ENCODE measurements at places on chromosomes 5 and 9. TPM values are rescaled to one million over a fixed set of nuclear protein-coding genes. Genes with fewer than 3 reads are reported as not detected.

The NFIB gene
- total RNA-seq: 2.2 TPM

The SMAD5 gene
- total RNA-seq: 101 TPM

The TXNDC8 gene
- total RNA-seq: not detected

The CMYA5 gene
- 0.90 TPM for total RNA-seq

The PCDHGA8 gene
- total RNA-seq: 2.2 TPM

The TAL2 gene
- not detected for total RNA-seq

The GNAQ gene
- total RNA-seq: 63.6 TPM

The MRPL22 gene
- total RNA-seq: 13.3 TPM

The VCP gene
- total RNA-seq: 516 TPM

The TLR4 gene
- under 0.01 TPM for total RNA-seq

The ARHGEF37 gene
- 0.28 TPM for total RNA-seq

The SPATA31A3 gene
- not detected for total RNA-seq

The SCGB3A2 gene
- total RNA-seq: not detected

The ENTREP1 gene
- not detected for total RNA-seq

The AGTPBP1 gene
- 9.0 TPM for total RNA-seq

The SAXO1 gene
- total RNA-seq: under 0.01 TPM

The PCDHA3 gene
- under 0.01 TPM for total RNA-seq

The CER1 gene
- total RNA-seq: not detected

The NIM1K gene
- total RNA-seq: 0.56 TPM

The ANKRD20A1 gene
- total RNA-seq: 0.18 TPM

The SLC6A18 gene
- total RNA-seq: not detected

The PCDHGC4 gene
- 1.6 TPM for total RNA-seq

The PRDM9 gene
- total RNA-seq: not detected

The ADAMTS16 gene
- 0.28 TPM for total RNA-seq

The SLC27A4 gene
- total RNA-seq: 9.7 TPM

The RRAGA gene
- 63.3 TPM for total RNA-seq

The NEURL1B gene
- 1.8 TPM for total RNA-seq

The DTWD2 gene
- 1.8 TPM for total RNA-seq

The PLAC8L1 gene
- total RNA-seq: not detected

The PPP2R2B gene
- not detected for total RNA-seq

The OR1J2 gene
- not detected for total RNA-seq
